HCT116 (cell line): ENCODE measurements at places on chromosomes 2 and 18. TPM values are rescaled to one million over a fixed set of nuclear protein-coding genes. Genes with fewer than 3 reads are reported as not detected.

GRCh38 chr2:60339286-60339685 lies 214.2 kb downstream of the BCL11A start:
- no peaks in the 10 kb centered on the region for H3K4me1 ChIP-seq
- H3K27ac ChIP-seq = no peak overlapping the region
- no peak for DNase-seq
- no peak overlapping the region for H3K4me3 ChIP-seq
- no peaks in the 10 kb centered on the region for H3K36me3 ChIP-seq

DNA sequence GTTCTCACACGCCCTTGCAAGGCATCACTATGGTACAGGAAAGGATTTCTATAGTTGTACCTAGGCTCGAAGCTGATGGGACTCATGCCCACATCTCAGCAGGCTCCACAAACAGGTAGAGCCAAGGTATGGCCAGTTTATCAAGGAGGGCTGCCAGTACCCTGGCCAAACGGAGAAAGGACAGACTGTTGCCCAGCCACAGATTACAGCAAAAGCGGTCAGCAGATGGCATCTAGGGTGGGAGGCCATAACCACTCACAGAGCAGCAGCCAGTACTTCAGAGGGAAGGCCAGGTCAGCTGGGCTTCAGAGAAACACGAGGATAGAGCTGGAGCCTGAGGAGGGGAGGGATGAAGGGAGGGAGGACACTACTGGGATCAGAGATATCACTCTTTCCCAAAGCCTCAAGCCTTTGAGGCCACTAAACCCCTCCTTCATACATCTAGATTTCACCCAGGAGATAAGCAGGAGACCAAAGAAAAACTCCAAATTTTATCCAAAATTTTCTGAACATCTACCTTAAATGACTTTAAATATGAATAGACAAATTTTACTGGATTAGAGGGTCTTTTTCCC lies 904.2 kb upstream of the NXPH2 start:
- no peak overlapping the region for H3K4me3 ChIP-seq
- DNase-seq = no peak
- no peak overlapping the region for H3K27ac ChIP-seq
- H3K27me3 ChIP-seq = no peaks in the 10 kb centered on the region

DNA sequence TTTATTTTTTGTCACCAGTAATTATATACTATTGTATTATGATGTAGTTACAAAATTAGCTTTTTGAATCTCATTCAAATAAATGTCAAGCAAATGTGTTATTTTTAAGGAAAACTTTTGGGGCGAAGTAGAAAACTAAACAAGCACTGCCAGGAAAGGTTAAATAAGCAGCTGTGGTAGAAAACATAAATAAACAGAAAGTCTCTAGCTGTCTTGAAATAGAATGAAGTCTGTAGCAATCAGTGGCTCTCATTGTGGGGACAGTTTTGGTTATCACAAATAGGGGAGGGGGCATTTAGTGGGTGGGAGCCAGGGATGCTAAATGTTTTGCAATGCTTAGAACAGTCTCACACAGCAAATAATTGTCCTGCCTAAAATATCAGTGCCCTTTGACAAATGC lies 3.4 kb downstream of the INSIG2 start:
- H3K4me1 ChIP-seq = peaks cover 25% of the 10 kb centered on the region
- DNase-seq = no peak
- H3K4me3 ChIP-seq = no peak overlapping the region
- no peak overlapping the region for H3K27ac ChIP-seq
- H3K36me3 ChIP-seq = 0 out of 2 replicates have a peak, but pooled peaks cover 2% of the 10 kb centered on the region
- no peaks in the 10 kb centered on the region for H3K27me3 ChIP-seq

DNA sequence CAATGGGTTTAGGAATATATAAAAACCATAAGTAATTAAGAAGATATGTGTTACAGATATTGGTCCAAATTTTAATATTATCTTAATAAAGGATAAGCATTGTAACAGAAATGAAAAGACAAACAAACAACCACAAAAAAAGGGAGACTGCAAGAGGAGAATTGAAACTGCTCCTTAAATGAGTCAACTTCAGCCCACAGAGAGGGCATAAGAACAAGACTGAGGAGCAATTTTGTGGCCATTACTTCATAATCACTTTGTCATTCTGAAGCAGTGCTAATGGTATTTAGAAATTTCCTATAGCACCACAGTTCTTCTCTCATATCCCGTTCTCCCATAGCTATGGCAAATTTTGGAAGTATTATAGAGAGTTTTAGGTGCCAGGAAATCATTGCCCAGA lies 193.2 kb upstream of the HNMT start:
- H3K27me3 ChIP-seq = no peaks in the 10 kb centered on the region
- H3K36me3 ChIP-seq = no peaks in the 10 kb centered on the region
- H3K27ac ChIP-seq = no peak overlapping the region
- H3K4me1 ChIP-seq = no peaks in the 10 kb centered on the region

- H3K4me3 ChIP-seq = no peak overlapping the region
- no peaks in the 10 kb centered on the region for H3K27me3 ChIP-seq
- no peaks in the 10 kb centered on the region for H3K4me1 ChIP-seq
- no peak overlapping the region for H3K27ac ChIP-seq
- no peak for DNase-seq
These were observed 265.5 kb downstream of the RPRM start for GRCh38 chr2:153213022-153213421.

DNA sequence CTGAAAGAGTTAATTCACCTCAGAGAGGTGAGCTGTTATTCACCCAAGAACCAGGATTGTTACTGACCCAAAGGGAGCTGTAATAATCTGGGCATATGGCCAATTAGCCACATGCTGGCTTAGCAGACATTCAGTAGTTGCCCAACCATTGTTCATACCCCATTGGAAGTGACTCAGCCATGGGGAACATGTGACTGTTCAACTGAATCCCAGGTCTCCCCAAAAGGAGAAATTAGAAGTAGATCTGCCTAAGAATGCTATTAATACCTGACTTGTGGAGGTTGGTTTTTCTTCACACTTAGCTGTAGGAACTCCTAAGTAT lies 272.6 kb upstream of the UBE2E3 start:
- H3K4me1 ChIP-seq = no peaks in the 10 kb centered on the region
- no peak overlapping the region for H3K4me3 ChIP-seq
- H3K27me3 ChIP-seq = no peaks in the 10 kb centered on the region
- DNase-seq = peak; percentile 16
- H3K27ac ChIP-seq = no peak overlapping the region

GRCh38 chr2:28567061-28567471 lies 71.2 kb downstream of the PLB1 start:
- DNase-seq = no peak
- H3K27me3 ChIP-seq = no peaks in the 10 kb centered on the region
- H3K27ac ChIP-seq = no peak overlapping the region
- H3K36me3 ChIP-seq = no peaks in the 10 kb centered on the region
- H3K4me3 ChIP-seq = peak overlapping the region; percentile 64
- H3K4me1 ChIP-seq = peaks cover 11% of the 10 kb centered on the region

GRCh38 chr2:53933329-53933728 lies 37.5 kb downstream of the PSME4 start:
- DNase-seq = no peak
- no peak overlapping the region for H3K4me3 ChIP-seq
- no peaks in the 10 kb centered on the region for H3K27me3 ChIP-seq
- H3K27ac ChIP-seq = no peak overlapping the region
- peaks cover 11% of the 10 kb centered on the region; the same call in 1 of the 2 replicates for H3K36me3 ChIP-seq

DNA sequence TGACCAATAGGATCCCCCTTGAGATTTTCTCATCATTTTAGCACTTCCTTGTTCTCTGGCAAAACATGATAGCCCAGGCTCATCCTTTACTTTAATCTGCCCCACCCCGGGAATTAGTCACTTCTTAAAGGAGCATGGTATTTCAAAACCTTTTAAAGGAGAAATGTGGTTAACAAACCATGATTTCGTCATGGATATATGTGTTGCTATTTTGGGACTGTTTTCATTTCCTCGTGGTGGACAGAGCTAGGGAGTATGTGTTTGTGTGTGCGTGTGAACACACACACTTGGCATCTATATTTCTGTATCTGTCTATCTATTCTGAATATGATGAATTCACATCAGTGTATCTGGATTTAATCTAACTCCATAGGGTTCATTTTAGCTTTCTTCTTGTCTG lies 128.1 kb downstream of the BIRC6 start:
- H3K27ac ChIP-seq = no peak overlapping the region
- peak; percentile 15 for DNase-seq
- no peak overlapping the region for H3K4me3 ChIP-seq
- no peaks in the 10 kb centered on the region for H3K27me3 ChIP-seq
- peaks cover 27% of the 10 kb centered on the region for H3K36me3 ChIP-seq
- H3K4me1 ChIP-seq = no peaks in the 10 kb centered on the region

GRCh38 chr2:237696461-237696860 lies 69.1 kb downstream of the LRRFIP1 start:
- DNase-seq = no peak
- H3K27me3 ChIP-seq = no peaks in the 10 kb centered on the region
- H3K27ac ChIP-seq = no peak overlapping the region; the same call in 1 of the 2 replicates

- no peaks in the 10 kb centered on the region for H3K27me3 ChIP-seq
- no peak for DNase-seq
- H3K27ac ChIP-seq = no peak overlapping the region
- H3K4me3 ChIP-seq = no peak overlapping the region
- no peaks in the 10 kb centered on the region for H3K36me3 ChIP-seq
These were observed 15.6 kb downstream of the PLCD4 start for GRCh38 chr2:218623366-218623705.

- no peak overlapping the region for H3K4me3 ChIP-seq
- H3K27me3 ChIP-seq = no peaks in the 10 kb centered on the region
- H3K4me1 ChIP-seq = peaks cover 31% of the 10 kb centered on the region
- no peaks in the 10 kb centered on the region for H3K36me3 ChIP-seq
- peak overlapping the region; percentile 27; the same call in 1 of the 2 replicates for H3K27ac ChIP-seq
These were observed 336.3 kb downstream of the NYAP2 start for GRCh38 chr2:225735844-225736243.

GRCh38 chr2:45195916-45196315 lies 186.7 kb upstream of the SIX2 start:
- no peak overlapping the region for H3K27ac ChIP-seq
- no peaks in the 10 kb centered on the region for H3K4me1 ChIP-seq
- no peak for DNase-seq

GRCh38 chr2:16126517-16127275 lies 186.3 kb downstream of the MYCN start:
- H3K4me3 ChIP-seq = no peak overlapping the region
- H3K27ac ChIP-seq = no peak overlapping the region
- DNase-seq = no peak
- H3K27me3 ChIP-seq = no peaks in the 10 kb centered on the region
- no peaks in the 10 kb centered on the region for H3K36me3 ChIP-seq
- no peaks in the 10 kb centered on the region for H3K4me1 ChIP-seq

- H3K4me3 ChIP-seq = peak overlapping the region; percentile 66
- no peaks in the 10 kb centered on the region for H3K27me3 ChIP-seq
- DNase-seq = no peak
- H3K4me1 ChIP-seq = peaks cover 22% of the 10 kb centered on the region; the same call in 1 of the 2 replicates
These were observed 16.5 kb upstream of the PSD4 start for GRCh38 chr2:113157118-113157896.

DNA sequence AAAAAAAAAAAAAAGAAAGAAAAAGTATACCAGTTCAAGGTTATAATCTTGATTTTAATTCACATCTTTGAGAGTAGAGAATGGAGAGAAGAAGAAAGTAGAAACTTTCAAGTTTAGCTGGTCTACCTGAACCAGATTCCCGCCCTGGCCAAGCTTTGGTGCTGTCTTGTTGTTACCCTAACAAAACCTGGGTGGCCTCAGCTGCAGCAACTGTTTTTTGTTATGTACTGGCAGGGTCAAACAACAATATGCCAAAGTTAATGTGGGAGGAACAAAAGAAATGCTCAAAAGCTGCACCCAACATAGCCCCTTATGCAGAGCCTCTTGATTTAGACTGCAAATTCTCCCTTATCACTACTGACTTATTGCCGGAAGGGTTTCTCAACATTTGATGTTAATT lies 165.3 kb upstream of the TFPI start:
- no peak overlapping the region for H3K27ac ChIP-seq
- DNase-seq = no peak
- no peak overlapping the region for H3K4me3 ChIP-seq
- no peaks in the 10 kb centered on the region for H3K4me1 ChIP-seq

DNA sequence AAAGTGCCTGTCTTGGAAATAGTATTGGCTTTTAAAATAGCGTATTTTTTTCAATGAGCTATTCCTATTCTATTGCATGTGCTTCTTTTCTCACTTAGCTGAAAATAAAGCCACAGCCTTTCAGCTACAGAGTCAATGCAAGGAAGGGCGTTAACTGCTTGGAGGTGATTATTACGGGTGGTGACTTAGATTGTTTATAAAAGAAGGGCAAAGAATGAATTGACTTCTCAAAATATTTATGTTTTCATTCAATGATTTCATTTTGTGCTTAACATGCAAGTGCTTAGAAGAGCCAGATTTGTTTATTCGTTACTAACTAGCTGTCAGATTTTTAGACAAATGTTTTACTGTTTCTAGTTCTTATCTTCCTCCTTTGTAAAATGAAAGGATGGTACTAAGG lies 2.8 kb upstream of the CHN1 start:
- H3K36me3 ChIP-seq = no peaks in the 10 kb centered on the region
- no peak overlapping the region for H3K4me3 ChIP-seq
- no peak for DNase-seq

SLC19A3 gene
- not detected for total RNA-seq

GCG gene
- total RNA-seq = not detected

KCNJ13 gene
- not detected for total RNA-seq

SCYGR8 gene
- total RNA-seq = not detected

ATP6V1B1 gene
- 0.74 TPM for total RNA-seq

DUSP2 gene
- 24.5 TPM for total RNA-seq

DBI gene
- total RNA-seq = 129 TPM

PSTPIP2 gene
- 20.0 TPM for total RNA-seq

EGR4 gene
- total RNA-seq = 0.37 TPM

ANKRD30B gene
- total RNA-seq = not detected
